ENCODE measurements at places on chromosomes 2 and 18. TPM values are rescaled to one million over a fixed set of nuclear protein-coding genes. Genes with fewer than 3 reads are reported as not detected.

- no peaks in the 10 kb centered on the region for H3K27me3 ChIP-seq
- DNase-seq = no peak
- no peaks in the 10 kb centered on the region for H3K36me3 ChIP-seq
- H3K27ac ChIP-seq = no peak overlapping the region
- peaks cover 48% of the 10 kb centered on the region for H3K4me1 ChIP-seq
- H3K4me3 ChIP-seq = no peak overlapping the region
These were observed 31.0 kb upstream of the MAP3K20 start for GRCh38 chr2:173044686-173045085.

- peak overlapping the region; percentile 68 for H3K27ac ChIP-seq
- peaks cover 59% of the 10 kb centered on the region for H3K4me1 ChIP-seq
These were observed 8.7 kb upstream of the WIPF1 start for GRCh38 chr2:174606336-174606735.

GRCh38 chr2:173667415-173667814, 297.8 kb downstream of the SP3 start:
- DNase-seq = no peak
- H3K4me3 ChIP-seq = no peak overlapping the region
- peaks cover 8% of the 10 kb centered on the region for H3K4me1 ChIP-seq
- H3K27ac ChIP-seq = no peak overlapping the region

DNA sequence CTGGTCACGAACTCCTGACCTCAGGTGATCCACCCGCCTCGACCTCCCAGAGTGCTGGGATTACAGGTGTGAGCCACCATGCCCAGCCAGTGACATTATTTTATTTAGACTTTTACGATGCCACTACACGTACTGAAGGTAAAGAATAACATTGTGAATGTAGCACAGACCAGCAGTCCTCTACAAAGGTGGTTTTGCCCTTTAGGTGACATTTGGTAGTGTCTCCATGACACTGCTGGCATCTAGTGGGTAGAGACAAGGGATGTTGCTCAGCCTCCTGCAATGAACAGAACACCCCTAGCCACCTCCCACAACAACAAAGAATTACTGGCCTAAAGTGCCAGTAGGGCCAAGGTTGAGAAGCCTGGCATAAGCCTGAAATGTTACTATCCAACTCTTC, 69.5 kb downstream of the MYOM1 start:
- peaks cover 12% of the 10 kb centered on the region for H3K27me3 ChIP-seq
- no peaks in the 10 kb centered on the region for H3K4me1 ChIP-seq
- H3K36me3 ChIP-seq = no peaks in the 10 kb centered on the region
- H3K27ac ChIP-seq = no peak overlapping the region

Gene LYG2
- total RNA-seq = not detected

DNA sequence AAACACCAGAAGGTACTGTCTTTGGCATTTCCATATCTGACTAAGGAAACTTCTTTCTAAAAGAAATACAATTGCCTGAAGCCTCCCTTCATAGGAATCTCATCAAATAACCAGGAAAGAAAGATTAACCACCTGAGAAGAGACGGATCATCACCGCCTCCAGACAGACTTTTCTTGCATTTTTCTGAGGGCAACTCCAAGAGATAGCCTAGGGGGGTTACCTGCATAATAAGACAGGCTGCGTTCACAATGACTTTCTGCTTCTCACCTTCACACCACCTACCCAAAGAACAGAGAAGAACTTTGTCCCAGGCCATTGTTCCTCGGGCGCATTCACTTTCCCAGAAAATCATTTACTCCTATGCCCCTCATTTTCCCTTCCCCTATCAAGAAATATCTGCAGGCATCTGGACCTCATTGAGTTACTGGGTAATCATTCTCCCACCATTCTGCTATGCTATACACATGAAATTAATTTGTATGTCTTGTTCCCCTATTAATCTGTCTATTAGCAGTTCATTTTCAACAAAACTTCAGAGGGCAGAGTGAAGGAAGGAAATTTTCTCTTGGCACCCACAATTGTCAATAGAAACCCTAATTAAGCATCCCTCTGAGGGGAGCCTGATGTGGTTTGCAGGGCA, 8.3 kb upstream of the POMC start:
- no peaks in the 10 kb centered on the region for H3K36me3 ChIP-seq
- no peaks in the 10 kb centered on the region for H3K4me1 ChIP-seq
- no peak for DNase-seq
- no peak overlapping the region for H3K27ac ChIP-seq
- peaks cover 23% of the 10 kb centered on the region for H3K27me3 ChIP-seq

DNA sequence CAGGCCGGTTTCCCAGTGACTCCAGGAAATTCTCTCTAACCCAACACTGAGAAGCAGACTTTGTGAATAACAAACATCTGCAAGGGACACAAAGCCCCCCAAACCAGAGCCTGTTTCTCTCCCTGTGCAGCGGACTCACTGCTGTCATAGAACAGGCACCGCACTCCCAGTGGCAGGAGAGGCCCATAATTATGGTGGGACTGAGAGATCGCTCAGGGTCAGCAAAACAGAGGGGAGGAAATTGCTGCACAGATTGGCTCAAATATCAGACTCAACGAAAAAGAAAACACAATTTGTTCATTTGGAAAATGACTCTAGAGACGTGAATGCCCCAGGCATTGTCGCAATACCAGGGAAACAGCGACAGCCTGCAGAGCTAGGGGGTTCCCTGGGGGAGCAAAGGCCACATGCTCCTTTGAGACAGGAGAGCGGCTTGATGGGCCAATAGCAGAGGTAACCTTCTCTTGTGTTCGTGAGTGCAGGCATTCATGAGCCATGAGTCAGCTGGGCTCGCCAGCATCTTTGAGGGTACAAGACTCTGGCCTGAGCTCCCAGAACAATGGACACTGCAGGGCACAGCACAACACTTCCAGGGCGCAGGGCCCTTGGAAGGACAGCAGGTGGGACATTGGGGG, 143.3 kb upstream of the KLHL29 start:
- peak; percentile 3 for DNase-seq
- no peak overlapping the region for H3K4me3 ChIP-seq
- no peaks in the 10 kb centered on the region for H3K4me1 ChIP-seq
- no peaks in the 10 kb centered on the region for H3K36me3 ChIP-seq
